ENCODE measurements at places on chromosomes 7 and 10.

GRCh38 chr7:55365205-55365674 is at the start of gene LANCL2:
LANCL2 (plus strand) TSS chr7:55365337; CDS start chr7:55366026, 689 bp downstream.
- DNase-seq, result no peak

DNA sequence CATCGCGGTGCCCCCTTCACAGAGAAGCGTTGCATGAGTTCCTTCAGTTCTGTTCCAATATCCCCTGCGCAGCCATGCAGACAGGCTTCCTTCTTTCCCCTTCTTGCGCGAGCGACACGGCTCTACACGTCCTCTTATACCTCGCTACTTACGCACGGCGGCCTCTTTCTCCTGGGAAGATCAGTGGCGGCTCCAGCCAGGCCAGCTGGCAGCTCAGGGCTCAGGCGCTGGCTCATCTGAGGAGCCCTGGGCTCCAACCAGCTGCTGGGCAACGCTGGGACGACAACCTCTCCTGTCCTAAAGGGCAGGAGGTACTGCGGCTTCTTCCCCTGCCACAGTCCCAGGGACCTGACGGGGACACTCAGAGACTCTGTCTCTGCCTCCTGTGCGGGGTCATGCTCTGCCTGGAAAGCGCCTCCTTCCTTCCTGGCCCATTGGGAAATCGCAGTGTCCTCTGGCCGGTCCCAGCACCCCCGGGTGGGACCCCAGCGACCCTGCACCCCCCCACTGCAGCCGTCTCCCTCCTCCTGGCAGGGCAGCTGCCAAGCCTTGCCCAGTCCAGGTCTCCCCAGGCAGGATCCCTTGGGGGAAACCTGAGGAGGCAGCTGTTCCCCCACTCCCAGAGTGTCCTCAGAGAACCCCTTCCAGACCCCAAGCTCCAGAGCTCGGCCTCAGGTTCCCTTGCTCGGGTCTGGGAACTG is 5.0 kb upstream of the FAM20C start:
- no peak for DNase-seq

- no peak for DNase-seq
These were observed 15.9 kb downstream of the NT5C2 start for GRCh38 chr10:103177123-103177522.

DNA sequence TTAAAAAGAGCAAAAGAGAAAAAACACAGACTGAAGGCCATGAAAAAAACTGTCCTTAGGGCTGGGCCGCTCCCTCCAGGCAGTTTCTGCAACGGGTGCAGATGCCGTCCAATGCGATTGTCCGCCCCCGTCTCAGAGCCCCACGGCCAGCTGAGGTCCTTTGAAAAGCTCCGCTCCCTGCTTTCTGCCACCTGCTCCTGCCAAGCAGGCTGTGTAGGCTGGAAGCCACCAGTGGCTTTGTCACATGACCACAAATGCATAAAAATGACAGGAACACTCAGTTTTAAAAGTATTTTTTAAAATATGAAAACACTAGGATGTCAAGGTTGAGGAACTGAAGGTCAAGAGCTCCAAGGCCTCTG is 71.7 kb downstream of the AMZ1 start:
- no peak for DNase-seq

DNA sequence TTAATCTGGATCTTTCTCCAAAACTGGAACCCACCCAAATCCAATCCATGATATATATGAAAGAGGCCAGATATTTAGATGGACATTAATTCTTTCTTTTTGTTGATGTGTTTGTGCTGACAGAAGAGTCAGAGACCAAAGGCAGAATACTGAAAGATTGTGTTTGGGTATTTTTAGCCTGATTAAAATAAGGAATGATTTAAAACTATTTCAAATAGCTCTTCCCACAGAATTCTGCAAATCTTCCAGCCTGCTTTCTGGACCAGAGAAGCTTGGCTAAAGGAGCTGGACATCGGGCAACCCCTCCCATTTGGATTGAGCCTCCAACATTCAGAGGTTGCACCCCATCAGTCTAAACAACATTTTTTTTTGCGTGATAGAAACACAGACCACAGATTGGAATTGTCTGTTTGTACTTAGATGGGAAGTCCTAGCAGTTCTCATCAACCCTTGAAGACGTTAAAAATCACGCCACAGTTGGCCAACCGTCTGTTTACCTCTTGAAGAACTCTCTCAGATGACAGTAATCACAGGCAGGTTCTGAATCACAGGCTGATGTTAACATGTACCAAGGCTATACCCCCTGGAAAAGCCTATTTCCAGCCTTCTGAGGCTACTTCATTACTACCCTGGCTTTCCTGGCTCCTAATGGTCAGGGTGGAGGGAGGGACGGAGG is 155.2 kb upstream of the NRP1 start:
- no peak for DNase-seq

Data from T-helper 1 cell (primary cell).